NCI-H69 (cell line): ENCODE measurements at places on chromosomes 7 and 10.

DNA sequence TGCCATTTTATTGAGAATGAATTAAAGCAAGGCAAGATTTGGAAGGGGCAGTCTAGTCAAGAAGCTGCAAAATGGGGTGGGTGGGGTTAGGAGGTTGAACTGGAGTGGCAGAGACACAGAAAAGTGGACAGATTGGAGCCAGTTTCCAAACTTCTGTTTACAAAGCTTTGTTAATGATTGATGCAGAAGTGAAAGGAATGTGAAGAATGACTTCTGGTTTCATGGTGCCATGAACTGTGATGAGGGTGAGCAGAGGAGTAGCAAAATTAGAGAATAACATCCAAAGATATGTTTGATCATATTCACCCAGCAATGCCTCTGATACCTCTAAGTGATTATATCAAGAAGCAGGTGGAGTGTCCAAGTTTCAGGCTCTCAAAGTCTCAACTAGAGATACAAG, 1118.0 kb upstream of the C7orf33 start:
- no peak for DNase-seq

GRCh38 chr7:71896535-71896934, 515.6 kb downstream of the CALN1 start:
- no peak for DNase-seq

DNA sequence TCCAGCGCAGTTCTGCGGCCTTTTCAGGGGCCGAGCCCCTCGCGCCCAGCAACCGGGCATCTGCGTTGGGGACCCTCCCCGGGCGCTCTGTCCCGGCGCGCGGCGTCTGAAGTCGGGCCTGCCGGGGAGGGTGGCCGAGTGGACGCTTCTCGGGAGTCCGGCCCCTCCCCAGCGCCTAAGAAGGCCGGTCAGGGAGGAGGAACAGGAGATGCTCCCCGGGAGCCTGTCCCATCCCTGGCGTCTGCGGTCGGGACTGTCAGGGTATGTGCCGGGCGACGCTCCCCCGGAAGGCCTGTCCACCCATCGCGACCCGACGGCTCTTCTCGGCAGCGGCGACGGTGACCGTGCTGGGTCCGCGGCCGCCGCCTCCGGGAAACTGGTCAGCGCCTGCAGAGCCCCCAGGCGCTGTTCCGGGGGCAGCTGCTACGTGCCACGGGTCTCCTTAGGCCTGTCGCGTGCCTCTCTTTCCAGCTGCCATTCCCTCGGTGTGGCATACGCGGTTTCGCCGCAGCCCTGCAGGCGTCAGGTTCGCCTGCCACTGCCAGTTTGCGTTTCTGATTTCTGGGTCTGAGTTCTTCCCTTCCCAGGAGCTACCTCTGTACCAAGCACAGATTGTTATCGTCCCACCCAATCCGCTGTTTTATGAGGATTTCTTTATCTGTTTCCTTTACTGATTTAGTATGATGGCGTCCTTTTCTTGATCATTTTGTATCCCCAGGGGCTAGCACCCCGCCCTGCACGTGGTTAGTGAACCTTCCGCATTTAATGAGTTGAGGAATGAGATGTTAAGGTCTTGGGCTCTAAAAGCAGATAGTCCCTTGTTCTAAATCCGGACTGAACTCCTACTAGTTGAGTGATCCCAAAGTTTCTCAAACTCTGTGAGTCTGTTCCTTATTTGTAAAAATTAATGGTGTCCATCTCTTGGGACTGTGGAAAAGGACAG, 782 bp downstream of the IFIT5 start:
- peak; percentile 46 for DNase-seq

DNA sequence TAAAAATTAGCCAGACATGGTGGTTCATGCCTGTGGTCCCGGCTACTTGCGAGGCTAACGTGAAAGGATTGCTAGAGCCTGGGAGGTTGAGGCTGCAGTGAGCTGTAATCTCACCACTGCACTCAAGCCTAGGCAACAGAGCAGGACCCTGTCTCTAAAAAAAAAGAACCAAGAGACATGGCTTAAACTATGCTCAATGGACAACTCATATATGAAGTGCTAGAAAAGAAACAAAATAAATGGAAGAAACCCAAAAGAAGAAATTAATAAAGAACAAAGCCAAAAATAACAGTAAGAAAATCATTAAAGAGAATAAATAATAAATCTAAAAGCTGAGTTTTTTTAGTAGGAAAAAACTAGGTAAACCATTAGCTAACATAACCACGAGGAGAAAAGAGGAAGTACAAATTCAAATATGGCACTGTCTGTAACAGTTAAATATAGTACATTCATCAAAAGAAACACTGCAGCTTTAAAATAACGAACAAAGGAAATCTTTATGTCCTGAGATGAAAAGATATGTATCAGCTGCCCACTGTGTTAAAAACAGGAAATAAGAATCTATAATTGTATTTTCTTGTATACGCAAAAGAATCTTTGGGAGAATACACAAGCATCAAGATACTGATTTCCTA, 48.7 kb downstream of the UPF2 start:
- DNase-seq: no peak

DNA sequence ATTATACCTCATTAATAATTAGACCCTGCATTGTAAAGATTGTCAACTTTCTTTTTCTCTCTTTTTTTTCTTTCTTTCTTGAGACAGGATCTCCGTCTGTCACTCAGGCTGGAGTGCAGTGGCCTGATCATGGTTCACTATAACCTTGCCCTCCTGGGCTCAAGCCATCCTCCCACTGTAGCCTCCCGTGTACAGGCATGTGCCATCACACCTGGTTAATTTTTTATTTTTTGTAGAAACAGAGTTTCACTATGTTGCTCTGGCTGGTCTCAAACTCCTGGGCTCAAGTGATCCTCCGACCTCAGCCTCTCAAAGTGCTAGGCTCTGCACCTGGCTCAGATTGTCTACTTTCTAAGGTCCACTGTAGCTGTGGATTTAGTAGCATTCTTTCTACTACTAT, 50.7 kb downstream of the MDFIC start:
- DNase-seq: no peak

GRCh38 chr7:5591278-5591874, 167.7 kb upstream of the TNRC18 start:
- DNase-seq: no peak

DNA sequence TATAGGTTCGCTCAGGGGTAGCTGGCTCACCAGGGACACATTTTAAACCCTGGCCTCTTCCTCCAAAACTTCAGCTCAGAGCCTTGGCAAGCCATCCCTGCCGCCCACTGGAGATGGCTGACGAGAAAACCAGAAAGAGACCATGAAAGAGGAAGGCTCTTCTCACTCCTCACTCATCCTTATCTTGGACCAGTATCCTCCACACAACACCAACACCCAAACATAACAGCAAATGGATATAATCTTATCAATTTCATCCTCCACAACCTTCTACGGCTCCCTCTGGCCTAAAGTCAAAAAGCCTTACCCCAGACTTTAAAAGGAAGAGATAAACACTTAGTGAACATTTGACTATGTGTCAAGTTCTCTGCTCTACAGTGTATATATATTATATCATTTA, 26.9 kb downstream of the DLG5 start:
- no peak for DNase-seq
